ENCODE measurements at places on chromosomes 3 and 15.
A peak's percentile ranks its signal among the peaks of the same experiment; 100 is the strongest.

GRCh38 chr3:133476971-133477375 lies 77.1 kb downstream of the BFSP2 start:
- no peak for DNase-seq

DNA sequence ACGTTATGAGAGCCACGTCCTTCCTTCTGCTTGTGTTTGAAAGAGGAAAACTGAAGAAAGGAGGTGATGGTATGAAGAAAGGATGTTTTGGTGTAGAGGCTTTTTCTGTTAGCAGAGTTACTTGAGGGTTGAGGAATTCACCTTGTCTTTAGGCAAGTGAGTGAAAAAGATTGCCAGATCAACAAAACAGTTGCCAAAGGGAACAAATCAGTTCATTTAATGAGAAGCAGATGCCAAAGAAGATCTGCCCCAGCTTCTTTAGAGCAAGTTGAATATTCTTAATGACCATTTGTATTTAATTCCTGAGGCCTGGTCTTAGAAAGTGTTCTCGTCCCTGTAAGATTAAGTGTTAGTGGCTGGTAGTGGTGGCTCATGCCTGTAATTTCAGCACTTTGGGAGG lies 2.6 kb downstream of the CHCHD6 start:
- no peak for DNase-seq

GRCh38 chr15:88745696-88746095 lies 57.5 kb upstream of the ACAN start:
- DNase-seq, result peak; percentile 37

- DNase-seq, result no peak
Observed at GRCh38 chr3:72151465-72152238, 366.7 kb upstream of the PROK2 start.

- no peak for DNase-seq
Observed at GRCh38 chr3:70249509-70250160, 62.8 kb downstream of the MDFIC2 start.

DNA sequence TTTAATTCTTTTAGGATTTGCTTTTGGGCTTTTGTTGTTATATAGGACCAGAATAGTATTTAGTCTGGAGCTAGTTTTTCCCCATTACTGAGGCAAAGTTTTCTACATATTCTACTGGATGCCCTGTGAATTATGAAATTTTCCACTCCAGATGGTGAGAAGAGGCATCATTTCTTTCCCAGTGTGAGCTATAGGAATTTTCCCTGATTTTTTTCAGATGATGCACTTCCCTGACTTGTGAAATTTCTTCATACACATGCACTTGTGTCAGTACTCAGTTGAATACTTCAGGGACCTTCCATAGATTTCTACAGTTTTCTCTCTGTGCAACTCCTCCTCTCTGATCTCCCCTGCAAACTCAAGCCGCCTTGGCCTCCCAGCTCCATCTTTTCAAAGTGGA lies 73.7 kb upstream of the SLCO2A1 start:
- DNase-seq, result no peak

DNA sequence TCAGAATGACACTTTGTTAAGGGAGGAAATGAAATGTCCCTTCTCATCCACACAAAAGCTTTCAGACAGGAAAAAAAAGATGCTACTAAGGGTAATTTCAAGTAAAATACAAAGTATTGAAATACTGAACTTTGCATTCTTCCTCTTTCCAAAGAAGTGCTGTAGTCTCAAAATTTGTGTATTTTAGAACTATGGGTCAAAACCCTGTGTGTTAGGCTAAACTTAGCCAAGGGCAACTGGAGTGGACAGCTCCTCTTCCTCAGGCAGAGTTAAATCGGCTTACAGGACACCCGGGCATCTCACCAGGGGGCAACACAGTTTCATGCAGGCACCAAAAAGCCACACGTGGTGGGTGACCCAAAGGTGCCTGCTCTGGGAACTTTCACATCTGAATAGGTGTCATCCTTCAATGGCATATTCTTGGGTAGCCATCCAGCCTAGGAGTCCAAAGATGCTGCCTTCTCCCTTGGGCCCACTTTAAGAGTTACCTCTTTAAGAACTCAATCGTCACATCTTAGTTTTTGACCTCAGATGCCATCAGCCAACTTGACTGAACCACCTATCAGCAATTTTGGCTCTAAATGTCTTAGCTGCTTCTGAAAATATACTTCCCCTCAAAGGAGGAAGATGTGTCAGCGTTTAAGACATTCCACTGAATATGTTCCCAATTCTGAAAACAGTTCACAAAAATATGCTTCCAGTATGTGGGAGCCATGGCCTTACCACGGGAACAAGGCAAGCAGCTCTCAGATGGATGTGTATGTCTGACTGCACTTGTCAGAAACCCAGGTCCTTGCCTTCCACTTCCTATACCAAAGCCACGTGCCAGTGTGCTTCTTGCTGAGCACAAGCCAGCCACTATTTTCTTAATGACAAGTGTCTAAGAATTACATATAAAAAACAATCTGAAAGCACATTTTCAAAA lies 32.2 kb upstream of the MUC13 start:
- no peak for DNase-seq

GRCh38 chr3:94481226-94481898 lies 418.5 kb downstream of the NSUN3 start:
- DNase-seq, result no peak

GRCh38 chr3:152927131-152927530 lies 92.2 kb downstream of the P2RY1 start:
- DNase-seq, result no peak

DNA sequence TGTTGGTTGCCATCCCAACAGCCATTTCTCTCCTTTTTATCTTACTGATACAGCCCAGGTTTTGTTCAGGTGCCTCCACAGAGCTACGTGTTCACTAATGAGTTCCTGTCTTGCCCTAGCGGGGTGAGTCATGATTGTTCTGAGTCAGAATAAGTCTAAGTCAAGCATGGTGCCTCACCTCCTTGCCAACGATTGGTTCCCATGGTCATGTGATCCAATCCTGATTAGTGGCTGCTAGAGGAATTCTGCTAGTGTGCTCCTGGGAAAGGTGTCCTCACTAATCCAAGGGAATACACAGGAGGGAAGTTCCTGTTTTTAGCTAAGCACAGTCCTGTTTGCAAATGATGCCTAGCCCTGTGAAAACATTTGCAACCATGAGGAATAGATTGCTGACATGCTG lies 99.8 kb downstream of the NSUN3 start:
- DNase-seq, result no peak
